ENCODE measurements at places on chromosomes 5 and 9.
A peak's percentile ranks its signal among the peaks of the same experiment; 100 is the strongest.

DNA sequence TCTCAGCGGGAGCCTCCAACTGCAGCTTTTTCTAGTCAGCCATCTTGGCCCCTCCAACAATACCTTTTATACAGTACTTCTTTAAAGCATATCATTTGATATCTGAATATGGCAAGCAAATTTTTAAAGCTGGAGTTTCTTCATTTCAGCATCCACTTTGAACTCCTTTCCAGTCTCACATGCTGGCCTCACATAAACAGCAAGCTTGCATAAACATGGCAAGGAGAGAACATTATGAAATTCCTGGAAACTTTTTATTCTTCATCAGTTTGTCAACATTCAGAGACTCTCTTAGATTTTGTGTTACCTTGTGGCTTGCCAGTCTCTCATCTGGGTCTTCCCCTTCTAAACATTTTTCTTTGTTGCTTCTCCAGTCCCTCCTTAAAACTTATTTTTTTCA is 745.3 kb downstream of the NR2F1-AS1 start:
- DNase-seq, result no peak

DNA sequence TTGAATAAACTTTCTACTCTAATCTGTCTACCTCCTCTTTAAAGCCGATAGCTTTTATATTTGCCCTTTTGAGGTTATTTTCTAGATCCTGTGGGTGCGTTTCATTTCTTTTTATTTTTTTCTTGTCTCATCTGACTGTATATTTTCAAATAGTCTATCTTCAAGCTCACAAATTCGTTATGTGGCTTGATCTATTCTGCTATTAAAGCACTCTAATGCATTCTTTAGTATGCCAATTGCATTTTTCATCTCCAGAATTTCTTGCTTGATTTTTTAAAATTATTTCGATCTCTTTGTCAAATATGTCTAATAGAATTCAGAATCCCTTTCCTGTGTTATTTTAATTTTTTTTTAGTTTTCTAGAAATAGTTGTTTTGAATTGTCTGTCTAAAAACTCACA is 172.4 kb downstream of the CYLC2 start:
- no peak for DNase-seq

- no peak for DNase-seq
Measured at GRCh38 chr9:23702311-23702922, 123.6 kb downstream of the ELAVL2 start.

- DNase-seq, result no peak
Measured at GRCh38 chr9:84145780-84146179, 165.2 kb downstream of the RMI1 start.

- no peak for DNase-seq
Measured at GRCh38 chr9:75089373-75089766, 1.1 kb downstream of the OSTF1 start.

DNA sequence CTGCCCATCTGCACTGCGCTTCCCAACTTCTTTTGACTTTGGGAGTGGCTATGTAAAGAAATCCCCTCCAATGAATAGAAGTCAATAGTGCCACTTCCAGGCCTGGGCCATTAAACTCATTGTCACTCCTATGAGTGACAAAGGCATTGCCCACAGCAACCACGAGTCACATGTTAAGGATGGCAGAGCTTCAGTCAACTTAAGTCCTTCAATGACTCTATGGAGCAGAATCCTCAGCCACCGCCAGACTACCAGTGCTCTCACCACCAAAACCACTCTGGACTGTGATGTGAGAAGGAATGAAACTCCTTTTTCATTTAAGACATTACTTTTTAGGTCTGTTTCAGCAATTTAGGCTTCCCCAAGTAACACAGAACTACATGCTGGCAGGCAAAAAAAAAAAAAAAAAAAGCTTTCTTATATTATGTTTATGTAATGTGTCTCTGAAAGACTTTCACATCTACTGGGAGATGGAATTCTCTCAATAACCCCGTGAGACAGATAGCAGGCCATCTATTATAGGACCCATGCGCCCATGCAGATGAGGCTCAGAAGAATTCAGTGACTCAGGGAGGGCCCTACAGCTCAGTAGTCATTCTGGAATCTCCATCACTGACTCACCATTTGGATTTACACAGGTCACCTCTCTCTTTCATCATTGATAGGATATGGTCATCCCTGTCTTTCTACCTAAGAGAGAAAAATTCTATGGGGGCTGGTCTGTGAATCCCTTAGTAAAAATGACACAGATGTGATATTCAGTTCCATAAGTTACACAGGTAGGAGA is 180.5 kb downstream of the CEMIP2 start:
- no peak for DNase-seq

DNA sequence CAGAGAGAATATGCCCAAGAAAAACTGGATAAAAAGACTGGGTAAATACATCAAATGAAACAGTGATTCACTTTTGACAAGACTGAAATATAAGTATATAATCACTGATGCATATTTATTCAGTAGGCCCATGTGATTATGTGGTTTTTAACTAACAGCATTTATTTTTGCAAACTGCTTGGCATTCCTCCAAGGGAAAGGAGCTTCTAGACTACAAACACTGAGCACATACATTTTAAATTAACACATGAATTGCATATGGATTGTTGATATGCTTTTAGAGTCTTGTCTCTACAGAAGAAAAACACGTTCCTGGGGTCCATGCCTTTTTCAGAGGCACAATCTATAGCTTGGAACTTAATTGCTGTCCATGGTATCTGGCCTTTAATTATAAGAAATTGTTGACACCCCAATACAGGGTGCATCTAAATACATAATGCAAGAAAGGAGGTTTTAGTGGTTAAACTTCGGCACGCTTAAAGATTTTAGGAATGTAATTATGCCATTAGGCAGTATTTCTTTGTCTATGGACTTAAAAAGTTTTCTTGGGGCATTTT is 6.9 kb upstream of the MEIKIN start:
- DNase-seq, result no peak

DNA sequence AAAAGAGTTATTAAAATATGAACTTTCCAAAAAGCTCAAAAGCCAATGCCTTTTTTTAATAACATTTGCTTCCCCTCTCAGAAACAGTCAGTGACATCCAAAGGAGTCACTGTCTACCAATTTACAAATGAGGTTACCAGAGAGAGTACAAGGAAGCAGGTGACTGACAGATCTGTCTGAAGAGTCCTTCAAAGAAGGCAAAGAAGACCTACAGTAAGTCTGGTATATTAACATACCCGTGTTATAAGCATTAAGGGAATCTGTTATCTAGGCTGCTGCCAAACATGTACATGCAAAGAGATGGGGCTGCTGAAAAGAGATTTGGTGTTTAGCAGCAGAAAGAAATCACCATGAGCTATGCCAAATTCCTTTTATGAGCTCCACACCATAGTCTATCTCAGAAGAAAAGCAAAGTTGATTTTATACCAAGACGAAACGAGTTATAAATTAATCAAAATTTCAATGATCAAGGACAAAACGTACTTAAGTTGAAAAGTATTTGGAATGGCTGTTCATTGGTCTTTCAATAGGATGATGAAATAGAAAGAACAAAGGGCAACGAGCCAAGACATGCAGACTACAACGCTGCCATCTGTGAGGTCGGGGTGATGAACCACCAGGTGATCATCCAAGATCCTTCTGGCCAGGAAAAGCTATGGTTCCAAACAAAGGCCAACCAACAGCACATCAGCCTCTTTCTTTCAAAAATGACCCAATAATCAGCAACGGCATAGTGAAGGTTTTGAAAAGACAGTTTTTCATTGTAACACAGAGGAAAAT is 8.1 kb downstream of the PRELID2 start:
- no peak for DNase-seq

DNA sequence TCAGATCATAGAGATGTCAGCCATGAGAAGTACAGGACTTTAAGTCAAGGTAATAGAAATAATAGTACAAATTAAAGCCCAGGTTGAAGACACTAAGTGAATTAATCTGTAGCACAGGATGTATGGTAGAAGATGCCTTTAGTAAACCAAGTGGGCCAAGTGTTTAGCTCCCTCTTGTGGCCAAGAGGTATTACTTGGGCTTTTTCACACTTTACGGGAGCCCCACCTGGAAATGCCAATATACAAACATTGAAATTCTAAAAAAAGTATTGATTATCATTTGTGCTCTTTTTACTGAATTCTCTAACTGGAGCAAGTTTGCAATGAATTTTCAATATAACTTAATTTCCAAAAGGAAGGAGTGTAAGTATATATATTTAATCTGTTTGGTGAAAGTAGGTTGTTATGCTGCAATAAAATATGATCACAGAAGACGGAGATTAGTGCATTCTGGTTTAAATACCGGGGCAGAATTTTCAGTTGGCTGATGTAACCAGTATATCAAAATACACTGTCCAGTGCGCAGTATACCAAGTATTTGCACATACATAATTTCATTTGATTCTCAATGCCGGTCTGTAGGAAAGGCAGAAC is 84.7 kb downstream of the PARP8 start:
- DNase-seq, result peak; percentile 75

DNA sequence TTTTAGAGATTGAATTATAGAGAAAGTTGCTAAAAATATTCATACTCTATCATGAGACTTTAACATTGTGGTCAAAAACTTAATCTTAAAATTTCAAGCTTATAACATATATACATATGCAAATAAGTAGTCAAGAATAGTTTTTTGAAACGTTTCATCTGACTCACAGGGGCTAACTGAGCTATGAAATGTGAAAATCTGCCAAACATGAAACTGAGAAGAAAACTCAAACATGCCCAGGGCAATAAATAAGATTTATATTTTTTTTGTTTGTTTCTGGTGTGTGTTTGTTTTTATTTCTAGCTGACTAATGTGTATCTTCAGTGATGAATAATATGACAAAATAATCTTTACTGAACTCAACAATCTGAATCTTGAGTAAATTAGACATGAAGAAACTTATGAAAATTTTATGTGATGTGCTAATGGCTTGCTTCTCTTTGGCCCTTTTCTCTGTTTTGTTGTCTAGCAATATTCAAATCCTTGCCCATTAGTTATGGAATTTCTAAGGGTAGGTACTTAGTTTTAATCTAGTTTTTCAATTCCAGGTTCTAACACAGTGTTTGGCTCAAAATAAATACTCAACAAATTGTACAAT is 99.9 kb downstream of the FAM174A start:
- no peak for DNase-seq

DNA sequence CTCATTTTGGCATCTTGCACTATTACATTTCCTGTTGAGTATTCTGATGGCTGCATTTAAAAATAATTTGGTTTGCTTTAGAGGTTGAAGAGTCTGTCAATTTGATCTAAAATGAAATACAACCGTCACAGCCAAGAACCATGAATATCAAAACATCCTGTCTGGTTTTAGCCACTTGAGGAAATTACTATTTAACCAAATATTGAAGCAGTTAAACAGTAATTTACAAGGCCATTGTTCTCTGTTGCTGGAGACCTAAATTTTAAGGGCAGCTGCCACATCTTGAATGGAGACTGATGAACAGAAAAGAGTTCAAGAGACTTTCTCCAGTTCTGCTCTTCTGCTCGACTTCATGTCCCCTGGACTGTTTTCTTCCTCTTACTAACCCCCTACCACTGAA is 549.4 kb downstream of the LRRC70 start:
- DNase-seq, result no peak

DNA sequence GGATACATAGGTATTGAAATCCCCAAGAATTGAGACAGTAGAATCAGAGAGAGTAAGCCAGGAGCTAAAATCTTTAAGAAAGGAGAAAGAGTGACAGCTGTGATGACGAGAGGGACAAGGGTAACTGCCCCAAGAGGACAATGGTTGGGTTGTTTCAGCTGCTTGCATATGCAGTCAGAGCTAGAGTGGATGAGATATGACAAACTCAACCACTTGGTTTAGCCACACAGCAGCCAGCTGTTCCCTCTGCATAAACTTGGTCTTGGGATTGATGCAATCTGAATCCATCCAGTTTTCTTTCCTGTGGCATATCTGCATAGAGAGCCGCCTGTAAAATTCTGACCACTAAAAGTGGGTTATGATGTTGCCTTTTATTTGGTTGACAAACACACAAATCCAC is 100.7 kb downstream of the ZNF622 start:
- DNase-seq, result no peak
